ENCODE measurements at places on chromosomes 11 and 22. TPM values are rescaled to one million over a fixed set of nuclear protein-coding genes. Genes with fewer than 3 reads are reported as not detected.

C11orf65 gene
- 0.63 TPM for polyA plus RNA-seq

- no peak for DNase-seq
Measured at GRCh38 chr22:43256976-43257545, 70.1 kb upstream of the TTLL12 start.

MOV10L1 gene
- 4.6 TPM for polyA plus RNA-seq

GRCh38 chr11:69892237-69892985 is 73.2 kb upstream of the FGF3 start:
- no peak for DNase-seq

DNA sequence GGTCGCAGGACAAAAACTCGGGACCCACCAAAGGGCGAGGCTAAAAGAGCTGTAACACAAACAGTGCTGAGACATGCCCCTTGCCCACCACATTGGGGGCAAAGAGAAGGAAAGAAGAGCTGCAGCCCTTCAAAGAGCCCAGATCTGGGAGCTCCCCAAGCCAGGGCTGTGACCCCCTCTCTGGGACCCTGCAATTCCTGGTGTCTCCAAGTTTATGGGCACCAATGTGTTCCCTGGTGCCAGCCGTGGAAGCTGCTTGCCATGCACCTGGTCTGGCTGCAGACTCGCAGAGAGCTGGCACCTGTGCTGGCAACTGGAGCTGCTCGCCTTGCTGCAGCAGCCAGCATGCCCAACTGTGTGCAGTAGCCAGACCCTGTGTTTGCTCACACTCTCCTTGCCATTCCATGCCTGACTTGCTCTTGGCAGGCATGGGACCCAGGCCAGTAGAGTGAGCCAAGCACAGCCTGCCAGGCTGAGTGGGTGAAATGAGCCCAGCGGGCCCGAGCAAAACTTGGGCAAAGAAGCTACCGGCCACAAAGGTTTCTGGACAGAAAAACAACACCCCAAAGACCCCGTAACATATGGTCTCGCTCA is 16.0 kb downstream of the RRP8 start:
- no peak for DNase-seq

- DNase-seq = no peak
Measured at GRCh38 chr11:44138980-44139379, 43.5 kb downstream of the EXT2 start.

ADAMTS15 gene
- polyA plus RNA-seq = 5.8 TPM

DNA sequence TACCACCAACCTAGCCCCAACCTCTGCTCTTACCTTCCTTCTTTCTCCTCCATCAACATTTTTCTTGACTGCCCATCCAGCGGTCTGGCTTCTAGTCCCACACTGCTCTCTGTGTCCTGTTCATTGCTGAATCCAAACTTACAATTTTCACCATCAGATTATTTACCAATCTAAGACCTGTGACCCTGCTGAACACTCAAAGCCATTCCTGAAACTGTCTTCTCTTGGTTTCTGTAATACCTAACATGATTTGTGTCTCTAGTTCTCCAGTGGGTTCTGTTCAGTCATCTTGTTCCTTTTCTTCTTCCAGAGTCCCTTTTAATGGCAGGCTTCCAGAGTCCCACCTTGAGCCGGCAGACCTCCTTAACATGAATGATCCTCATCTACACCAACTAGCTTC is 24.1 kb downstream of the RRAS2 start:
- DNase-seq = no peak

PDGFD gene
- polyA plus RNA-seq = 50.1 TPM

- DNase-seq = no peak
Measured at GRCh38 chr22:40819599-40820140, 524 bp upstream of the SLC25A17 start.

GRCh38 chr22:49934160-49934890 is 15.9 kb downstream of the CRELD2 start:
- DNase-seq = no peak

MS4A3 gene
- polyA plus RNA-seq = not detected

- no peak for DNase-seq
Measured at GRCh38 chr22:25125693-25126357, 73.8 kb upstream of the CRYBB3 start.

GRCh38 chr11:63244862-63245261 is 1.5 kb upstream of the SLC22A25 start:
- DNase-seq = no peak

PLAAT4 gene
- 4.7 TPM for polyA plus RNA-seq

LYVE1 gene
- 0.10 TPM for polyA plus RNA-seq

SCGB2A2 gene
- polyA plus RNA-seq = not detected

- no peak for DNase-seq
Measured at GRCh38 chr11:12141283-12141682, 30.9 kb downstream of the MICAL2 start.

DNA sequence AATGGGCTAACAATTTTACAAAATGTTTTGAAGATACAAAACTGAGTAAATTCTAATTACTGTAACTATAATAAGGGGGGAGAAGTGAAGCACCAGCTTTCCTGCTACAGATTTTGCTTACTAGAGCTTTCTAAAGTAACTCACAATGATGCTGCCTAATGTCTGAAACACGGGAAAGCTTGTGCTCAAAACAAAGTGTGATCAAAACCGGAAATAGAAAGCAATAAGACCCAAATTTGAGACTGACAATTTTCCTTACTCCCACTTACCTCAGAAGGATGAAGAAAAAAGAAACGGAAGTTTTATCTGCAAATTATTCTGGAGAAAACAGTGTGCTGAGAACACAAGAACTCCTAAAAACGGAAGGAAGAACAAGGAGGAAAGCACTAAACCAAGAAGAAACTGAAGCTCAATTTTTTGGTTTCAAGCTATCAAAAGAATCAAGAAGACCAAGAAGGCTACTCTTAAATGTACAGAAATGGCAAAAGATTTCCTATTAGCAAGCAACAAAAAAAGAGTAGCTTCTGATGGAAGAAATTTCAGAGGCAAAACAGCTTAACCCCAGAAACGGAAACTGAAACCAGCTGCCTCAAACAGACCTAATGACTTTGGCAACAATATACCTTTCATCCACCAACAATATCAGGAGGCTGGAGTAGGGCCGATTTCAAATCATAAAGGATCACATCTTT is 33.4 kb downstream of the AMBRA1 start:
- DNase-seq = no peak

DNA sequence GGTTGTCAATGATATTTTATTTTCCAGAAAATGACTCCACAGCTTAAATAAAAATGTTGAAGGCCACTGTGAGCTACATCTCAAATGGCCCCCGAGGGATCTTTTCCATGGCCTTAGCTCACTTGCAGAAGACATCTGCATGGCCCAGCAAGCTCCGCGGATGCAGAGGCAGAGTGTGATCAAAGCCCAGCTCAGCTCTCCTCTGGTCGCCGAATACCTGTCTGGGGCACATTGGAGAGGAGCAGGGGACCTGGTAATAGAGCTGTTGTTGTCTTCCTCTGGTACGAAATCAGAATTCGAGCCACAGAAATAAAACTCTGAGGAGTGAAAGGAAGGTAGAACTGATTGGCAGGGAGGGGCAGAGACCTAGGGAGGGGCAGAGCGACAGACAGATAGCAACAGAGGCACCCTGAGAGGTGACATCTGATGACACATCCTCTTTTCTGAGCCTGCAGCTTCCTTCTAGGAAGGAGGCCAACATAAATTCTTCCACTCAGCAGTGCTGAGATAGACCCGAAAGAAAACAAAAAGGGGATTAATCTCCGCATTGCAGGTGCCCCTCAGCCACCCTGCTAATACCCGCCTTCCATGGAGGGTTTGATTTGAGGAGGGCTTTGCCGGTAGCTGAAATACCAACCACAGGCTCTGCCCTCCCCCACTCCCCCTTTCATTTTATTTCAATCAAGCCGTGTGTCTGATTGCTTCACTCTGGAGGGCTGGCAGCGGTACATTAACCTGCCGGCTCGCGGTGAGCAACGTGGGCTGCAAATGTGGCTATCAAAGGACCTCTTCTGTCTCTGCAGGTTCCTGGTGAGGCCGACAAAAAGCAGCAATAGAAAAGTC is 759.4 kb downstream of the OPCML start:
- DNase-seq = no peak

GRCh38 chr11:131460931-131461330 is 90.5 kb downstream of the NTM start:
- DNase-seq = no peak

DNA sequence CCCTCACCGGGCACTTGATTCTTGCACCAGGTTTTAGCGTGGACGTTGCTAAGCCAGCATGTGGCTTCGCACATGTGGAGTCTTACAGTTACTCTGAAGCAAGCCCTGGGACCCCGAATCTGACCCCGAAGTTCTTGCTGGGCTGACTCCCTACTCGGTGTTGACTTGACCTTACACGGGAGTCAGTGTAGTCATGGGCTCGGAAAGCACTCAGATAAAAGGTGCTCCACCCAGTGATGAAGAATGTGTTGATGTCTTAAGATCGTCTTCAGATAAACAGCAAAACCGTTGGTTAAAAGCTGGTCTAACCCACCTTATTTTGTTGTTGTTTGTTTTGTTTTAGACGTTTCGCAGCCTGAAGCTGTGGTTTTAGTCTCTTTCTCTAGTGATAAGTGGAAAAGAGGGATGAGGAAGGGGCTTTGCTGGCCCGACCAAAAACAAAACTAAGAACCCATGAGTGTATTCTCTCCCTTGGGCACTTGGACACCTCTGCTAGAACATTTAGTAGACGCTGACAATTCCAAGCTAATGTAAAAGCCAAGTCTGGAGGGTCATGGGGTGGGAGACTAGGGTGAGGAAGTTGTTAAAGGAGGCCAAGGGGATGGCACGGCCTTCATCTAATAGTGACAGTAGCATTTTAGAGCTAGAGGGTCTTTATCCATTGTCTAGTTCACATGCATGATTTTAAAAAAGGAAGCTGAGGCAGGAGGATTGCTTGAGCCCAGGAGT is 69.9 kb downstream of the BCR start:
- DNase-seq = no peak

GRCh38 chr11:128809128-128809527 is 58.0 kb downstream of the KCNJ1 start:
- no peak for DNase-seq

- no peak for DNase-seq
Measured at GRCh38 chr22:23154461-23154860, 9.2 kb downstream of the RAB36 start.

DNA sequence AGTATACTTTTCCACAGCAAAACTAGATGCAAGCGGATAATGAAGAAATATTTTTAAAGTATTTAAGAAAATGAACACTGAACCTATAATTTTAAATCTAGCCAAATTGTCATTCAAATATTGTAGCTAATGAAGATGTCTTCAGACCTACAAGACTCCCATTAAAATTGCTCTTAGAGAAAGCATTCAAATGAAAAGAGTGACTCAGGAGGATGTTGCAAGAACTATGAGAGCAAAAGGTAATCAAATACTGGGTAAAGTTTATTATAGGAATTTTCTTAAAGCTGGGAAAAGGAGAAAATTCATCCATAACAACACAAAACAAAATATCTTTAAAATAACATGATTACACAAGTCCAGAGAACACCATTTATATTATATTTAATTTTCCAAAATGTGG is 5.4 kb upstream of the POU2AF1 start:
- DNase-seq = no peak

DNA sequence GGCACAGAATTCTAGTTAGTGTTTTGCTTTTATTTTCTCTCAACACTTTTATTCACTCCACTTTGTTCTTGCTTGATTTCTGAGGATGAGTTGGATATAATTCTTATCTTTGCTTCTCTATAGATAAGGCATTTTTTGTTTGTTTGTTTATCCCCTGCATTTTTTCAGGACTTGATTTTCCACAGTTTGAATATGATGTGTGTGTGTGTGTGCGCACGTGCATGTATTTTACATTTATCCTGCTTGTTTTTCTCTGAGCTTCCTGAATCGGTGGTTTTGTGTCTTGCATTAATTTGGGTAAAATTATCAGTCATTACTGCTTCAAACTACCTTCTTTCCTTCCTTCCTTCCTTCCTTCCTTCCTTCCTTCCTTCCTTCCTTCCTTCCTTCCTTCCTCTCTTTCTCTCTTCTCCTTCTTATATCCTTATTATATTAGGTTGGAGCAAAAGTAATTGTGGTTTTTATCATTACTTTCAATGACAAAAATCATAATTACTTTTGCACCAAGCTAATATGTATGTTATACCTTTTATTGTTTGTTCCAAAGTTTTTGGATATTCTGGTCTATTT is 679.9 kb upstream of the RAG2 start:
- DNase-seq = no peak

DNA sequence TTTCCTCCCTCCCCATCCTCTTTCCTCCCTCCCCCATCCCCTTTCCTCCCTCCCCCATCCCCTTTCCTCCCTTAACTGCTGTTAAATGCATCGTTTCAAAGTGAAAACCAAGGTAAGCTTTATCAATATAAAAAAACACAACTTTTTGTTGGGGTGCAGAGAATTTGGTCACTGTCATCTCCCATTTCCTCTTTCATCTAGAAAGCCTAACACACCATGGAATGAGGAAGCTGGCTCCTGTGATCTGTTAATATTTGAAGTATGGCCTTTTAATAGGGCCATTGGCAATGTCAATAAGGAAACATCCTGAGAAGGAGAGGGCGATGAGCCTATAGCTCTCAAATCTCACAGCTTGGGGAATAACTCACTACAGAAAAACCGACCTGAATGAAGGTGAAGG is 7.0 kb downstream of the EXPH5 start:
- DNase-seq = no peak

CRYBB2 gene
- polyA plus RNA-seq = 1.7 TPM

TMEM191B gene
- polyA plus RNA-seq = 0.19 TPM

- DNase-seq = no peak
Measured at GRCh38 chr22:48106215-48106614, 1343.8 kb downstream of the TBC1D22A start.

- DNase-seq = no peak
Measured at GRCh38 chr11:83520849-83521248, 234.7 kb upstream of the CCDC90B start.

FAM111B gene
- polyA plus RNA-seq = 2.7 TPM

SOX10 gene
- polyA plus RNA-seq = not detected

DNA sequence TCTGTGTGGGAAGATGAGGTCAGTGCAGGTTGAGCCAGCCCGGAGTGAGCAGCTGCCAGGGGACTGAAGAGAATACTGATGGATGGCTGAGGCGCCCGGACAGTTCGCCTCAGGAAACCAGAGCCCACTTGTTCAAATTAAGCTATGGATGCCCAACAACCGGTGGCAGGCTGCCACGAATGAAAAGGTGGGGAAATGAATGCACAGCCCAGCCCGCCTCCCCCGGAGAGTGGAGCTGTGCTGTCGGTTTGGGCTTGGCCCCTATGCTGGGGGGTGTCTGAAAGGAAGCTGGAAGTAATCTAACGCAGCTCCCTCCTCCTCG is 21.9 kb downstream of the HSPA8 start:
- no peak for DNase-seq

DNA sequence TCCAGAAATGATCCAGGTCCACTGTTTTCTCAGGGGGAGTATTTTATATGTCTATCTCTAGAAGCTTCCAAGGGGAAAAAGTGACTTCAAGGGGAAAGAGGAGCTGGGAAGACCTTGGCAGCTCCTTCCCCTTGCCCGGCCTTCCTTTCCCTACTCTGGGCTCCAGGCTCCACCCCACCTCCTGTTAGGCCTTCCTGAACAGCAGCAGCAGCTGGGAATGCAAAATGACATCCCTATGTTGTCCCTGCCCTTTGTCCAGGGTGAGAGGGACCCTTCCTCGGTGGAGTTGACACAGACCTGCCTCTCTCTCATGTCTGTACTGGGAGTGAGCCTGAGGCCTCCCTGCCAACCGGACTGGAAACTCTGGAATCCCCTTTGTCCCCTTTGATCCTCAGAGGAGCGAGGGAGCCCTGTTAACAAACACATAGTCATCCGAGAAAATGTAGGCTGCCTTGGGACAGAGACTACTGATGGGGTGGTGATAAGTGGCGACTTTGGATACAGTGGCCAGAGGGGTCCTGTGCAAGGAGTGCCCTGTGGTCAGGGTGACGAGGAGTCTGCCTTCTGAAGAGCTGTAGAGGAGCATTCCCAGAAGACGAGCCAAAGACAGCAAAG is 9.0 kb upstream of the MALAT1 start:
- no peak for DNase-seq

ADM2 gene
- polyA plus RNA-seq = 3.6 TPM

UBE4A gene
- polyA plus RNA-seq = 33.7 TPM

All from AG04450 (cell line).